Fibroblast of mammary gland (primary cell): ENCODE measurements at places on chromosomes 12 and 14.
A peak's percentile ranks its signal among the peaks of the same experiment; 100 is the strongest.

DNA sequence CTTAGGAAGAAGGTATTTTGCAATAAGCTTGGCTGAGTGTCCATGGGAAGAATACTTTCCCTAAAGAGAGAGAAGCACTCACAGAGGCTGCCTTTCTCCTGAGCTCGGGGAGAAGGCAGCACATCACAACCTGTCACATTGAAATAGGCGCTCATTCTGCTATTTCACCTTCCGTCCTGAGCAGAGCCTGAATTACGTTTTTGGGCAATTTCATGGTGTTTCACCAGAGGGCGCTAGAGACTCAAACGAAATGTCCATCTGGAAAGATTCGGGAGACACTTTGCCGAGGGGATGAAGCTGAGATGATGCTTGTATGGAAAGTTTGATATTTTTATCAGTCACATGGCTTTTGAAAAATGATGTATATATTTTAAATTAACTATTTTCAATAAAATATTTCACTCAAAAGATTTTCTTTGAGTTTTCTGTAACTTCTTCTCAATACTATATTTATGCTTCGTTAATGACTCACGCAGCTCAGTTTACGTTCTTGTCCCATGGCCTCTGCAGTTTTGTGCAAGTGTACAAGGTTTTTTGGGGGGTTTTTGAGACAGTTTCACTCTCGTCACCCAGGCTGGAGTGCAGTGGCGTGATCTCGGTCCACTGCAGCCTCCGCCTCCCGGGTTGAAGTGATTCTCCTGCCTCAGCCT, 17.4 kb upstream of the B4GALNT3 start:
- DNase-seq = peak; percentile 48

GRCh38 chr14:58668848-58669480, 31.2 kb downstream of the DACT1 start:
- no peak for DNase-seq

DNA sequence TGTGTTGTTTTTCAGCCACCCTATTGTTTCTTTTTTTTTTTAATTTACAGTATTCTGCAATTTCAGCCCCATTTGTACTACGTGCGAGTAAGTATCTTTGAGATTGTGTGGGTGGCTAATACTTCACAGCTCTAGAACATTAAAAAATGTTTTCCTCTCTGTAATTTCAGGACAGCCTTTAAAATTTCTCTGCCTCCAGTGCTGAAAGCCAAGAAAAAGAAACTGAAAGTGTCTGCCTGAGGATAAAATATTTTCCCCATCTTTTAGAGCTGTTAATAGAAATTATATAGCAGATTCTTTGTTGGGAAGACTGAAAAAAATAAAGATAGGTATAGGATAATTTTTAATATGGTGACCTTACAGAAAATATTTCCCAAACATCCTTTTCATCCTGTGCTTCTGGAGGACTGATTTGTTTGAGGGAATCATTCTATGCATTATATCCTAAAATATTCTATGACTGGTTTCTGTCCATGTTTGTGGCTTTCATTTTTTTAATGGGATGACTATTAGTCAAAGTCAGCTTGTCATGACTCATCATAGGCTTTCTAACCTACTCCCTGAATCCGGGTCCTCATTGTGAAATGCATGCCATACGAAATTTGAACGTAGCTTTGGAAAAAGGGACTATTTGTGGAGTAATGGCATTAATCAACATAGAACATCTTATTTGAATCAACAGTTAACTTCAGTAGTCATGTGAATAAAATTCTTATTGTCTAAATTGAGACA, 10.8 kb upstream of the TCTN2 start:
- DNase-seq = peak; percentile 94

DNA sequence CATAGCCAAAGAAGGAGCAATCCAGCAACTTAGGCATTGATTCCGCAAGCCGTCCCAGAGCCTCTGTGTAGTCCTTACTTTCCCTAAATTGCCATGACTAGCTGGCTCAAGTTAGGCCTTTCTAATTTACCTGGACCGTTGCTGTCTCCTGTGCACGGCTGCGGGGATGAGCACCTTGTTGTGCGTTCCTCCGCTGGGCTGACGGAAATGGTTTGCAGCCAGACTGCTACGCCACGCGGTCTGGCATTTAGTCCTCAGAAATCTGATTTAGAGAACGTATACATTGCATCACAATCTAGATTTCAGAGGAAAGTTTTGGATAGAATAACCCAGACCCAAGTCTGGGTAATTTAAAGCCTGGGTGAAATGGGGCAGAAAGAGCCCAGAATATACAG, 133.2 kb upstream of the ARHGAP5 start:
- DNase-seq = no peak

GRCh38 chr14:30015489-30015888, 87.8 kb upstream of the PRKD1 start:
- DNase-seq = peak; percentile 20

- DNase-seq = peak; percentile 49
These were observed 34.8 kb downstream of the NFKBIA start for GRCh38 chr14:35369701-35370191.

GRCh38 chr14:92863286-92864080, 59.5 kb upstream of the CHGA start:
- DNase-seq = no peak

GRCh38 chr14:76486251-76486743, 110.4 kb downstream of the ESRRB start:
- DNase-seq = no peak

DNA sequence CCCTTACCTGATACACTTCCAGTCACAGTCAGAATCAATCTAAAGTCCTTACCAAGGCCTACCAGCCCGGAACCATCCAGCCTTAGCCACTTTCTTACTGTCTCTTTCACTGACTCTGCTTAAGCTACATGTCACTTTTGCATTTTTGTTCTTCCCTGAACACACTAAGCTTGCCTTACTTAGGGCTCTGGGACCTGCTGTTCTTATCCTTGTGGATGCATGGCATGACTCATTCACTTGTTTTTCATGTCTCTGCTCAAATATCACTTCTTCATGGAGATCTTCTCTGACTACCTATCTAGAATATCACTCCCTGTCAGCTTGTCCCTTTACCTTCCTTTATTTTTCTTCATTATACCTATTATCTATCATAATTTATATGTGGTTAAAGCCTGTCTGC, 65.6 kb upstream of the ZDHHC17 start:
- peak; percentile 25 for DNase-seq

DNA sequence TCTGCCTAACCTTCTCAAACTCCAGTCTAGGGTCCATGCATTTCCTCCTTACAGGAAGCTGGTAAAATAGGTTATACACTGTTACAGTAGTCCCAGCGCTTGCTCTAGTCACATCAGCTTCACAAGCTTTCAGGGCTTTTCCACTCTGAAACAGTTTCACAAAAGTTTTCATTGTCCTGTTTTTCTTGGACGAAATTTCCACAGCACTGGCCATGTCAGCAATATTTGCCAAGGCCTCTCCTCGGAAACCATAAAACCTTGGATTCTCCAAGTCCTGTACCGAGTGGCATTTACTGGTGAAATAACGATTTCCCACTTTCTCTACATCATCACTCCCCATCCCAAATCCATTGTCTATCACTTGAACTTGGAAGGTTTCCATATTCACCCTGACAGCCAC, 2.1 kb downstream of the MLH3 start:
- no peak for DNase-seq

GRCh38 chr12:50706606-50707005, 57.3 kb upstream of the ATF1 start:
- no peak for DNase-seq

DNA sequence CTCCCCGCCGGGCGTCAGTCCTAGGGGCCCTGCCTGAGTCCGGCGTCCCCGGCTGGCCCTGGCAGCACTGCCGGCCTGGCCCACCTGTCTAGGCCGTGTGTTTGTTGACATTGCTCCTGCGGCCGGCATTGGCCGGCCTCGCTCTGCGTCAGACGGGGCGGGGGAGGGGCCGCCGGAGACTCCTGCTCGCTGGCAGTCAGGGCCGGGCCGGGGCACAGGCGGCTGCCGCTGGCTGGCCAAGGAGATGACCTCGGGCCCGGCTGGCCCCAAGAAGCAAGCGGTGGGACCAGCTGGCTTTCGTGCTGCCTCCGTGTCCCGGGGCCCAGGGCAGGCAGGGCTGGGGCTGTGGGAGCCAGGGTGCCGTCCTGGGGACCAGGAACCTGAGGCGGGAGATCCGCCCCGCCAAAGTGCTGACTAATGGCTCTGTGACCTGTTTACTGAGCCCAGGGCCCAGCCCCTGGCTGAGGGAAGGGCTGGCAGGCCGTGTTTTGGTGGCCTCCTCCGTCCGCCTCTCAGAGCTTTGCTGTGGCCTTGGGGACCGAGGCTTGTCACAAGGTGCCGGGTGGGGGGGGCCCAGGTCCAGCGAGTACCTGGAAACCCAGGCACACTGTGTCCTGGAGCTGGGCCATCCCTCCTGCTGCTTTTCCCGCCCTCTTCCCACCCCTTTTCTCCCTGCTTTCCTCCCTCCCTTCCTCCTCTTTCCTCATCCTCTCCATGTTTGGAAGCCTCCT, 1.8 kb downstream of the ULK1 start:
- DNase-seq = peak; percentile 89

DNA sequence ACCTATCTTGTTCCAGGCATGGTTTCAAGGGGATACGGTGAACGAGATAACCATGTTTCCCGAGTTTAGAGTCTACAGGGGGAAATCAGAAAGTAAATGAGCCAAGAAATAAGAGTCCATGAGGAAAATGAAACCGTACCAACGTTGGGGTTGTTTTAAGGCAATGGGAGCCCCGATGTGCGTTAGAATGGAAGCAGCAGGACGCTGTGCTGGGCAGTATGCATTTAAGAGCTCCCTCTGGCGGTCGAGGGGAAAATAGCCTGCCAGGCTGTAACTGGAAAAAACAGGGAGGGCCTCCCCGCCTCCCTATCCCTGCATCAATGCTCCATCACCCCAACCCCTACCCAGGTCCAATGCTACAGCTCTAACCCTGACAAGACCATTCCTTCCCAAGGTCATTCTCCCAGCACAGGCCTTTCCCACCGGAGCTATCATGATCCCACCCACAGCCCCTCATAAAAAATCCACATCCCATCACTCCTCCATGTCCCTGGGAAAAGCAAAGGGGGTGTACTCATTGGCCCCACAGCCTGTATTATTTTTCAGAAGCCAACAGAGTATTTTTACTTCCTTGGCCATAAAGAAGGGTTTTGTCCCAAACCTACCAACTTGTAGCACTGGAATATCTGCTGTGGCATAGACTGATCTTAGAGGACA, 226.3 kb upstream of the NOS1 start:
- DNase-seq = no peak

DNA sequence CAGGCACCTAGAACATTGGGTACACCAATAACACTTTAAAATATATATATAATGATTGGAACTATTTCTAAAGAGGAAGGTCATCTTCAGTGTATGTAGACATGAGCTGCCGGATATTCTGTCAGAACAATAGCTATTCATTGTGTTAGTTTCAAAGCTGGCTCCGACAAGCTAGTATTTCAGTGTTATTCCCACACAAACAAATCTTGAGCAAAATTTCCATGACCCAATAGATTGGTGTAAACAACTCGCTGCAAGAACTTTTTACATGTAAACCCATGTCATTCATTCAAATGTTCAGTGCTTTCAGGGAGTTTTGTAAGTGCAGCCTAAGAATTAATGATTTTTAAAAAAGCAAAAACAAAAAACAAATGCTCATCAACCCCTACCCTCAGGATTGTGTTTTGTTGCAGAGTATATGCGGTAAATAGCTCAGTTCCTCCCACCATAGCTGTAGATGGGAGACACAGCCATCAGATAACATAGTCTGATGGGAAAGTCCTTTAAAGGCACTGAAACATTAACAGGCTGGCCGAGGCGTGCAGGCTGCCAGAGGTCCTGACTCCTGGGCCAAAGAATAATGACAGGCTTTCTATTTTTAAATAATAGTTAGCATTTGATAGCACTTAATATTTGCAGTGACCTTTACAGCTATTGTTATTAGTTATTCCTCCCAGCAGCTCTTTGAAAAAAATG, 150.3 kb upstream of the ARHGAP5 start:
- no peak for DNase-seq

DNA sequence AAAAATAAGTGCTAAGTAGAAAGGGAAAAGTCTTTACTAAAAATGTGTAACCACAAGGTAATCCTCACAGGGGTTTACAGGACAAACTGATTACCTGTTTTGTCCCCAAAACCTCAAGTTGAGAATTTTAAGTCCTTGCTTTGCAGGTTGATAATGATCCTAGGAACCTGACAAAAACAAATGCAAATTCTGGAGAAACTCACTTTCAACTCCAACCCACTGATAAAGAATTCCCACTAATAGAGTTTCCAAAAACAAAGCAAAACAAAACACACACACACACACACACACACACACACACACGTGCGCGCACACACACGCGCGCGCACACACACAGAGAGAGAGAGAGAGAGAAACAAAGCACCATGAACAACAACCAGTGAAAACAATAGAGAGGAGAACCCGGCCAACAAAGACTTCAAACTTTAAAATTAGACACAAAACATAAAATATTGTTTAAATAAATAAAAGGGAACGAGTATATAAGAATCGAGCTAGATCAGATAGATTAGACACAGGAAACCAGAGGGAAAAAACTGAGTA, 187.0 kb upstream of the FOXN3 start:
- no peak for DNase-seq

DNA sequence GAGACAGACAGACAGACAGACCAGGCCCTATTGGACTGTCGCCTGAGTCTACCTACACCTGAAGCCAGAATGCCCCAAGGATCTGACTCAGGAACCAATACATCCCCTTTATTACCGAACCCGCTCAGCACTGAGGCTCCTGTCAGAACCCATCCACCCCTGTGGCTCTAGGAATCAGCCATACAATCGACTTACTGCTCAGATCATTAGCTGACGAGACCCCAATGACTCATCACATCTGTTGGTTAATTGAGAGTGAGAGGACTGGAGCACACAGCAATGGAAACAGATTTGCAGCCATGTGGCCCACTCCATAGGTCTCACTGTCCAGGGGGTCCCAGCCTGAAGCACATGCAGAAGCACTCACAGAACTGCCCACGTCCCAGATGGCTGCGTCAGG, 15.2 kb downstream of the ITPK1 start:
- no peak for DNase-seq

GRCh38 chr12:117646520-117646919, 285.1 kb upstream of the NOS1 start:
- no peak for DNase-seq

- DNase-seq = no peak
These were observed 332.3 kb downstream of the ZFP36L1 start for GRCh38 chr14:68460541-68460940.

DNA sequence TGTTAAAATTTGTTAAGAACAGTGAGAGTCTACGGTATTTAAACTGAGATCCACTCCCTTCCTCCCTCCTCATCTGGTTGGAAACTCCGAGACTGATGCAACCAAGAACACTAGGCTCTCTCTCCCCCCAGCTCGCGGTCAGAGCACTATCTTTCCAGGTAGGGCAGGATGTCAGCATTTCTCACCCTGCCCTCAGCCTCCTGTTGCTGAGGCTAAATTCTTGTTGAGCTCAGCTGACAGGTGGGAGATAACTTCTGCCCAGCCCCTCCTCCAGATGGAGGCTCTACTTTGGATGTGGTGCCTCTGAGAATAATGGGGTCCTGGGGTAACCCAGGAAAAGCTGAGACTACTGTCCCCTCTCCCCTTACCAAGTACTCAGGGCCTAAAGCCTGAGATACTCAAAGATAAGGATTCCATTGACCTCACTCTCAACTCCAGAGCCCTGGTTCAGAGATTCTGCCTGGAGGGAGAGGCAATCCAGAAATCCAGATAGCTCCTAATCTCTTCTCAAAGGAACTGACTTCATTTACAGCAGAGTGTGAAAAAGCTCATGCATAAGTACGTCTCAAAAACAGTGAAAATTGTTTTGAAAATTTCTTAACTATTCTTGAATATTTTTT, 110.1 kb downstream of the EML5 start:
- no peak for DNase-seq
